ENCODE measurements at places on chromosomes 7 and 10.

DNA sequence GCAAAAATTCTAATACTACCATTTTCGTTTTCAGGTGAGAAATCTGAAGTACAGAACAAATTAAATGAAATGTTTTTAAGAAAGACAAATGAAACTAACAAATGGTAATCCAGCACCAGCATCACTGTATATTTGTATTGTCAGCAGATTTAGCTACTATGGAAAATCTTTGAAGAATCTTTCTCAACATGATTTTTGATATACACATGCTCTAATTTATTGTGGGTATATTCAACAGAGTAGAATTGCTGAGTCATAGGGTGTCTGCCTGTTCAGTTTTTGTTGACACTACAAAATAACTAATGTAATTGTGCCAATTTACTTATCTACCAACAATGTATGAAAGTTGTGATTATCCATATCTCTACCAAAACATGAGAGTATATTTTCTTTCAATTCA, 437.6 kb downstream of the PCDH15 start:
- DNase-seq, result no peak

DNA sequence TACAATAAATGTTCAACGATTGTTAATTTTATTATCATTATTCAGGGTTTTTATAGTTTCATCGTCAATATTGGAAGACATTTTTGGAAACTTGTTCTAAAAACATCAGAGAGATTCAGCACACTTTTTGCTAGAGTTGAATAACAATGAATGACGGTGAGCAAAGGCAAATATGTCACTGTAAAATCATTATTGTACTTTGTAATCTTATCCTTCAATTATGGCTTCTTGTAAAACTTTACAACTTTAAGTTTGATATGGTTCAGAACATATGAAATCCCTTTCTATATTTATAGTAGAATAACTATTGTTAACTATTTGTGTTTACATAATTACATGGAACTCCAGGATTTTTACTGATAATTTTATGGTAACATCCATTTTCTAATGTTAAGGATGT, 167.8 kb upstream of the SEMA3A start:
- DNase-seq, result no peak

DNA sequence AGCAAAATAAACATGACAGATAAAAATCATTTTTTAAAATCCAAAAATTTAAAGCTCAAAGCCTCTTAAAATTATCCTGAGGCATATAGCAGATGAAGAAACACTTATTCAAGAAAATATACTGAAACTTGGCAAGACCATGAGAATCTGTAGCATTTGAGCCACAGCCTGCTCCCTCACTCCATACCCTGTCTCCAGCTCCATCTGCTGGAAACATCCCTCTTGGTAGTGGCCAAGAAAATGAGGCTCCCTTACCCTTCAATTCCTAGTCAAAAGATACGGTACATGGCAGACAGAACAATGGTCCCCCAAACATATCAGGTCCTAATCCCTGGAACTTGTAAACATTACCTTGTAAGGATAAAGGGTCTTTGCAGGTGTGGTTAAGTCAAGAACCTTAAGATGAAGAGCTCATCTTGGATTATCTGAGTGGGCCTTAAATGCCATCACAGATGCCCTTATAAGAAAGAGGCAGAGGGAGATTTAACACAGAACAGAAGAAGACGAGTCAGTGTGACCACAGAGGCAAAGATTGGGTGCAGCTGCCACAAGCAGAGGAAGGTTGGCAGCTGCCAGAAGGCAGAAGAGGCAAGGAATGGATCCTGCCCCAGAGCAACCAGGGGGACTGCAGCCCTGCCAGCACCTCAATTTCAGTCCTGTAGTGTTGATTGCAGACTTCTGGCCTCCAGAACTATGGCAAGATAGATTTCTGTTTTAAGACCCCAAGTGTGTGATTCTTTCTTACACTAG, 149.4 kb downstream of the ZNF248 start:
- DNase-seq, result no peak

- peak; percentile 37 for DNase-seq
These were observed 6.0 kb upstream of the SLC29A3 start for GRCh38 chr10:71312811-71313789.

Measured in hypothalamus (tissue), 51 donors.